Osteoblast (primary cell): ENCODE measurements at places on chromosomes 4 and X.

DNA sequence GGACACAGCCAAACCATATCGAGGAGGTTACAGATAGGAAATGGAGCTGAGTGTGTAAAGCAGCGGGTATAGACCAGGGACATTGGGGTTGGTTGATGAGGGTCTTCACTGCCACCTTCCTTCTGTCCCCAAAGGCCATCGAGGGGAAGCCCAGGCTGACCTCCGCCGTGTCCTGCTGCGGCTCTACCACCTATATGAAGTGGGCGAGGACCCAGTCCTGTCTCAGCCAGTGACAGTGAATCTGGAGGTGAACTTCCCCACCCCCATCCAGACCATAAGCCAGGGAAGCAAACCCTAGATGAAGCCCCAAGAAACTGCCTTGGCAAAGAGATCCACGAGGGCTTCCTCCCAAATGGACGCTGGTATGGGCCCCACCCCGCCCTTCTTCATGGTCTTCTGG is 23.2 kb upstream of the MRFAP1 start:
- DNase-seq, result peak; percentile 37

- DNase-seq, result no peak
Observed at GRCh38 chr4:128688033-128688721, 121.3 kb upstream of the JADE1 start.

- peak; percentile 71 for DNase-seq
Observed at GRCh38 chrX:40468033-40468846, 112.5 kb upstream of the ATP6AP2 start.

- no peak for DNase-seq
Observed at GRCh38 chr4:128550060-128550459, 259.4 kb upstream of the JADE1 start.

DNA sequence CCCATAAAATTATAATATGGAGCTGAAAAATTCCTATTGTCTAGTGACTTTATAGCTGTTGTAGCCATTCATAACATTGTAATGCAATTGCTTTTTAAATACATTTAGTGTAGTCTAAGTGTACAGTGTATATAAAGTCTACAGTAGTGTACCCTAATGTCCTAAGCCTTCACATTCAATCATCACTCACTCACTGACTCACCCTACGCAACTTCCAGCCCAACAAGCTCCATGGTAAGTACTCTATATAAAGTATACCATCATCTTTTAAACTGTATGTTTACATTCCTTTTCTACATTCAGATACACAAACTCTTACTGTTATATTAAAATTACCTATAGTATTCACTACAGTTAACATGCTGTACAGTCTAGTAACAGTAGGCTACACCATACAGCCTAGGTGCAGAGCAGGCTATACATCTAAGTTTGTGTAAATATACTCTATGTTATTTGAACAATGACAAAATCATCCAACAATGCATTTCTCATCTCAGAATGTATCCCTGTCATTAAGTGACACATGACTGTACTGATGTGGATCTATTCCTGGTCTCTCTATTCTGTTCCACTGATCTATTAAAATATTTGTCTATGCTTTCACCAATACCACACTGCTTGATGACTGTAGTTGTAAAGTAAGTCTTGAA is 33.7 kb downstream of the CLOCK start:
- DNase-seq, result no peak

DNA sequence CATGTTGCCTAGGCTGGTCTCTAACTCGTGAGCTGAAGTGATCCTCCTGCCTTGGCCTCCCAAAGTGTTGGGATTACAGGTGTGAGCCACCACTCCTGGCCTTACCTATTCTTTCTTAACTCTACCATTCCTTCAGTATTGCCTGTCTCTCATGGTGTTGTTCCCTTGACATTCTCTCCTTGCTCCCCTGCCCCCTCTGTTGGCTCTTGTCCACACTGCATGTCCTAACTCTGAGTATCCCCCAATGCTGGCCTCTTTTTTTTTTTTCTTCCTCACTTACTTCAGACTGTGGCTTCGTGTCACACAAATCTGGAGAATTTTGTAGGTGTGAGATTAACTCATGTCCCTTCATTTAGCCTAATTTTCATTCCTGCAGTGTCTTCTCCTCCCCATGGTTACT is 22.9 kb upstream of the FRMPD4 start:
- DNase-seq, result no peak

DNA sequence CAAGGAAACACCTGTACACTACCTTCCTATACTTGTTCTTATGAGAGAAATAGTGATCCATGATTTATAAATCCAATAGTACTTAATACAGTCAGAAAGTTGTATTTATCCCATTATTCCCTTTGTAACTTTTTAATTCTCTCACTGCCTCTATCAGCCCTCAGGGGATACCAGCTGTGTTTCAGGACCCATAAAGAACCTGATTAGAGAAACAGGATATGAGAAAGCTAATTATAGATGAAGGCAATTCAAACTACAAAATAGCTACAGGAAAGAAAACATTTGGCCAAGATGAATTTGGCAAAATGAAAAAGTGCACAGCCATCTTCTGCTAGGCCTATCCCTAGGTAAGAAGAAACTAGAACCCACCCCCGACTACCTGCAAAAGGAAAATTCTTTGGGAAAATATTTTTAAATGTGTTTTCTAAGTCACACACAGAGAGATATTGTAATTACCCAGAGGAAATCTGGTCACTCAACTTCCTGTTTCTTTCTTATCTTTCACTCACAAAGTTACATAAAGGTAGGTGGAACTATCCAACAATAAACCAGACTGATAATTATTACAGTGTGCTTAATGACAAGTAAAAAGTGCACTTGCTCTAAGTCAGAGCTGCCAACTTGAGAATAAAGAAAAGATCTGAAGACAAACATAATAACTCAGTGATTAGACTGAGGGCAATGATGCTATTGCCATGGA is 836.5 kb upstream of the HTR2C start:
- DNase-seq, result no peak

- no peak for DNase-seq
Observed at GRCh38 chr4:98909646-98910401, 19.1 kb downstream of the EIF4E start.

GRCh38 chr4:48604527-48604926 is 114.5 kb downstream of the ZAR1 start:
- no peak for DNase-seq

- DNase-seq, result peak; percentile 3
Observed at GRCh38 chr4:48333587-48333986, 7.7 kb upstream of the SLAIN2 start.

DNA sequence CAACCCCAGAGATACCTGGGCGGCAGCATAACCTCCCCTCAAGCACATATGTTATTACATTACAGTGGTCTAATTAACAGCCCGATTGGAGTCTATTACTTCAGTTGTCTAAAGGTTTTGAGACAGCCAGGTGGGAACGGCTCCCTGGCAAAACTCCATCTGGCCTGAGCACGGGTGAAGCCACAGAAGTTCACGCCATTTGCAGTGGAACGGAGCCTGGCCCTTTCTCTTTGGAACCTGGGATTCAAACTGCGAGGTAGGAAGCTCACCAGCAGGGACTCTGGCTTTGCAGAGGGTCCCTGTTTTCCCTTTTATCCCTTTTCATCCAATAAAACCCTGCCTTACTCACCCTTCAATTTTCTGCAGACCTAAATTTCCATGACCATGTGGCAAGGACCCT is 45.9 kb upstream of the NEIL3 start:
- no peak for DNase-seq

GRCh38 chr4:174316954-174317353 is 33.2 kb downstream of the CEP44 start:
- DNase-seq, result peak; percentile 59

GRCh38 chrX:71250841-71251240 is 3.1 kb downstream of the ZMYM3 start:
- peak; percentile 38 for DNase-seq

DNA sequence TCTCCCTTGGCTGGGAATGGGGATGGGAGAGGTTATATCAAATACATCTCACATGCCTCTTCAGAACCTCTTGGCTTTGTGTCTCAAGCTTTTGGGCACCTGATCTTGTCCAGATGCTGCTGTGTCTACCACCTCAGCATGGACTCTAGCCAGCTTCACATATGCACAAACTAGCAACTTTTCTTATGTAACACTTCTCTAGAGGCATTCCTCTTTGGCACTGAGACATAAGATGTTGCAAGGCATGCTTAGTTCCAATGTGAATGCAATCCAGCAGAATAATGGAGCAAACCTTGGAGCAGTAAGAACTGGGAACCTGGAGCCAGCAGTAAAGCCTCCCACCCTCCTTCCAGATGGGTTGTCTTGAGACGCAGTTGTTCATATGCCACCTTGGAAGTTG is 113.4 kb upstream of the TMEM47 start:
- DNase-seq, result no peak

DNA sequence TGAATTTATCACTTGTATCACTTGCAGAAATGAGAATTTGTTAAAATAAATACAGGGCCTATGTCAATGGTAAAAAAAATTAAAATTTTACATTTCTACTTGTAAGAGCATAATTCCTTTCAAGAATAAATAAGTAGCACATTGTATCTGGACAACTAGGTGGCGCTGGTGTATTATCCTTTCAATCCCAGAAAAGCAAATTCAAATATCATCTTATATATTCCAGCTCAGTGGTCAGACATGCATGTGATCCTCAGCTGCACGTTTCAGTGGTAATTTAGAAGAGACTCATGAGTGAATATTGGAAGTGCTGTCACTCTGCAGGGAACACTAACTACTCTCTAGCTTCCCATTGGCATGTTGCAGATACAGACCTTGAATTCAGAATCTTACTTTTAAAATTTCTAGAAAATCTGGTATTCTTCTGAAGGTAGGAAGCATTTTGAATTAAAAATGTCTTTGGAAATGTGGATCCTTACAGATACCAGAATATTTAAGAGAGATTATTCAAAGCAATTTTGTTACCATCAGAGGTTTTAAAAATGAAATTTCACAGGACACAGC is 1414.7 kb upstream of the TENM3 start:
- DNase-seq, result no peak

DNA sequence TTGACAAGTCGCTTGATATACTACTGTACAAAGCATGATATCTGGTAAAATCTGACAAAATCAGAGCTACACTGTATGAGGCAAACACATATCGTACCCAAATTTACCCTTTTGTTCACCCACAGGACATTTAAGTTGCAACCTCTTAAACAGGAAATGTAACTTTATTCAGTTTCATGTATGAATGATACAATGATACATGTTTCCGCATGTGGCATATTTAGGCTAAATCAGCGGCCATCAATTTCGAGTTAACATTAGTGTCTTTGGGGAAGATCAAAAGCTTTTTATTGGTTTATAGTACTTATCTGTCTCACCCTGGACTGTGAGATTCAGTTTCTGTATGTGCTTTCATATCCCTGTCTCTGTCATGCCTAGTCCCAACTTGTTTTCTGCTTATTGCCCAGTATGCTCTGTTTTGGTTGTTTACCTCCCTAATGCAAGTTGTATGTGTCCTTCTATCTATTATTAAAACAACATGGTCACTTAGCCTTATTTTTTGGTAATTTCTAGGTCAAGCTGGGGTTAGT is 97.3 kb upstream of the HPRT1 start:
- no peak for DNase-seq

GRCh38 chrX:108537005-108537404 is 97.4 kb downstream of the COL4A5 start:
- no peak for DNase-seq

- no peak for DNase-seq
Observed at GRCh38 chr4:184792334-184792733, 33.4 kb downstream of the ACSL1 start.

DNA sequence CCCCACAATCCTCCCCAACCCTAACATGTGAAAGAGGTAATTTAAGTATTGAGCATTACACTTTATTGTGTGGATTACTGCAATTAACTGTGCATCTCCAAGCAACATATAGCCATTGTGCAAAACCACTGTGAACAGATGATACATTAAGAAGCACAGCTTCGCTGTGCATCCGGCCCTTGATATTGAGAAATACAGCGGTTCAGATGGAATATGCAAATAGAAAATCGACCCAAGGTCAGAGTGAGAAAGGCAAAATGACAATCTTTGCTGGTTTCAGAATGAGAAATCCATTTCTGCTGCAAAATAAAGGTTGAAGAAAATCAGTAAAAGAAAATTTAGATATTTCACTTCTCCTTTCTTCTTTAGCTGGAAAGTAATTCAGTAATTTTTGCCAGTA is 805.9 kb upstream of the GRID2 start:
- DNase-seq, result no peak

DNA sequence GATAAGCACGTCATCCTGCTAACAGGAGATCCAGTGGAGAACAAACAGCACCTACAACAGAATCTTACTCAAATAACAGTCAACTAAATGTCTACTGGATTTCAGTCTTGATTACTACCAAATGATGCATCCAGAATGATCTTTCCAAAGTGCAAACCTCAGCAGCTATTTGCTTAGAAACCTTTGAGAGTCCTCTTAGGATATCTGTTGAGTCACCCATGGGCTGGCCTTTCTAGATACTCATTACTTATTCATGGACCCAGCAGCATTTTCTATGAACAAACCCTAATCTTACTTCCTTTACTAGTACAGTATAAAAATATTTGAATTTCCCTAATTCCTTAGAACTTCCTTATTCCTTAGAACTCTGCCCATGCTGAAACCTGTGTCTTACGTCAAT is 118.5 kb upstream of the PABPC4L start:
- no peak for DNase-seq

DNA sequence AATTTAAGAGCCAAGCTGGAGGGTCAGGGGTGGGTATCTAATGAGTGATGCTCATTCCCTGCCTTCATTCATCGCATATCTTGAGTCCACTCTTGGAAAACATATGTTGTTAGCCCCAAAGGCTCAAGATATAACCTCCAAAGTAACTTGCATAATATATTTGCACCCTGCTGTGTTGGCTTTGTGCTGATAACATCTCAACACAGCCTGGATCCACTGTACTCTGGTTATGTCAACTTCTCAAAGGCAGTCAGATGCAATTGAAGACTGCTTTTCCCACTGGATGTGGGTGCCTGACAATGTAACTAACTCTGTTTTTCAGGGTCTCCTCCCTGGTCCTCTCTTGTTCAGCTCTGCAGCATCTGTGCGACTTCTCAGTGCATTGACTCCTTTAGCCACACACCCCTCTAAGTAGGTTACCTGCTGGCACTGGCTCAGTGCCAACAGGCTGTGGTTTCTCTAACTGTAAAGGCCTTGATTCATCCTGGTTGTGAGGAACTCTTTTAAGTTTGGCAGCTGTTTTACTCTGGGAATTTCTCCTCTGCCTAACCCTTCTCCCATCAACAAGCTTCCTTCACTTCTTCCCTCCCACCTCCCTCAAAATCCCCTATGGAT is 28.1 kb downstream of the SLC16A2 start:
- no peak for DNase-seq

GRCh38 chr4:531721-532565 is 32.9 kb downstream of the PIGG start:
- peak; percentile 88 for DNase-seq

DNA sequence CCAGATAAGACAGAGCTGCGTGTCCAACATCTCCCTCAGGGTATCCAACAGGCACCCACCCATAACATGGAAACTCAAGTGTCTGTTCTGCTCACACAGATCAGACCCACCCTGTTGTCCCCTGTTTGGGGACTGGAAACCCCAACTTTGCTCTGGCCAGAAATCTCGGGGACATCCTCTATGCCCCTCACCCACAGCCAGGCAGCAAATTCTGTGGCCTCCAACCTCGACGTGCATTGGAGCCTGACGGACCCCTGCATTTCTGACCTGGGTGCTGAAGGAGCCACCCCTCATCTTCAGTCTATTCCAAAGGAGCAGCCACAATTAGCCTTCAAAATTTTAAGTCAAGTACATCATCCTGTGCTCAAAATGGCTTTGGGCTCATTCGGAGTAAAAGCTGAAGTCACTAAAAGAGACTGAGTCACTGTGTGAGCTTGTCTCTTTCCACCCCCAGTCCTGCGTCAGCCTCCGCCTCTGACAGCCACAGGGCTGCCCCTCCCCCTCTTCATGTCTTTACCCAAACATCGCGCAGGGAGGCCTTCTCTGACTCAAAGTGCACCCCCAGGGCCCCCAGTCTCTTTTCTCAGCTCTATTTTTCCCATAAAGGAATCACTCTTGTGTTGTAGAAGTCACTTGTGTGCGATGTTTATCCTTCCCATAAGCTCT is 24.4 kb upstream of the PDE6B start:
- no peak for DNase-seq
